ENCODE measurements at places on chromosomes 7 and 10.

DNA sequence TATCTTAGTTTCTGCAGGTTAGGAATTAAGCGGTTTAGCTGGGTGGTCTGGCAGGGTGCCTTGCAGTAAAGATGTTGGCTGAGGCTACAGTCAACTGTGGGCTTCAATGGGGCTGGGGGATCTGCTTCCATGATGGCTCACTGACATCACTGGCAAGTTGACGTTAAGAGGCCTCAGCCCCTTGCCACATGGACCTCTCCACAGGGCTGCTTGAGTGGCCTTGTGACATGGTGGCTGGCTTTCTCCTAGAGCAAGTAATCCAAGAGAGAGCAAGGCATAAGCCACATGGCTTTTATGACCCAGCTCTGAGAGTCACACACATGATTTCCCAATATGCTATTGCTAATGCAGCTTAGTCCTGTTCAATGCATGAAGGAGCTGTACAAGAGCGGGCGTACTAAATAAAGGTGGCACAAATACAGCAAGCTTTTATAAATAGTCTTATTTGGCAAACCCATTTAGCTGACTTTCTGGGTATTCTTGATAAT, 109.1 kb downstream of the SEPTIN7 start:
- no peak for DNase-seq

GRCh38 chr10:120075349-120075748, 182.8 kb downstream of the SEC23IP start:
- DNase-seq, result no peak

GRCh38 chr7:148698007-148698396, 701 bp upstream of the CUL1 start:
- no peak for DNase-seq

GRCh38 chr7:69429911-69430383, 168.3 kb upstream of the AUTS2 start:
- DNase-seq, result no peak

DNA sequence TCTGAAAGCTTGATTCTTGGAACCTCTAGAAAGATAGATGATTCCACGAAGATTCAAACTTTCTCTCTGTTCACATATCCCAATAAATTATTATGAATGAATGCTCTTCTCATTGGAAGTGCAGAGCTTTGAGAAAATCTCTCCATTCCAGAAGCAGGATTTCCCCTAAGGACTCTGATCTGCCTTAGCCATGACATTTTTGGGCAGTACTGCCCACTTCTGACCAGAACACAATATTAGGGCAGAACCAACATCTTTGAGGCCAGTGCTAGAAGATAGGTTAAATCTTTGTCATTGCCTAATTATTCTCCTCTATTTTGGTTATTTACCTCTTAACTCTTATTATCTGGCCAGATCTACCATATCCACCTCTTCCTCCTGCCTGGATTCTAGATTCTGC, 49.9 kb downstream of the ARMC3 start:
- no peak for DNase-seq

DNA sequence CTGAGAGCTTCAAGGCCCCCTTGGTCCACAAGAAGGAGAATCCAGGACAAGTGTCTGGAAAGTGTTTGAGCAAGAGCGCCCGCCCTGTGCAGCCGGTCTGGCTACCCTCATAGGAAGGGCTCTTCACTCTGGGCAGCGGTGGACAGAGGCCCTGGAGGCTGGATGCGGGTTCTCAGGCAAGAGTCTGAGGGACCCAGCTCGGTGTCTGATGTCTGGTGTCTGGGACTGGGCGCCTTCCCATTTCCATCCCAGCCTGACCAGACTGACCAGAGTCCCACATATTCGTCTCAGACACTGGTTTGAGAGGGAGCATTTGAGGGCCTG, 59.8 kb downstream of the HK1 start:
- DNase-seq, result no peak

DNA sequence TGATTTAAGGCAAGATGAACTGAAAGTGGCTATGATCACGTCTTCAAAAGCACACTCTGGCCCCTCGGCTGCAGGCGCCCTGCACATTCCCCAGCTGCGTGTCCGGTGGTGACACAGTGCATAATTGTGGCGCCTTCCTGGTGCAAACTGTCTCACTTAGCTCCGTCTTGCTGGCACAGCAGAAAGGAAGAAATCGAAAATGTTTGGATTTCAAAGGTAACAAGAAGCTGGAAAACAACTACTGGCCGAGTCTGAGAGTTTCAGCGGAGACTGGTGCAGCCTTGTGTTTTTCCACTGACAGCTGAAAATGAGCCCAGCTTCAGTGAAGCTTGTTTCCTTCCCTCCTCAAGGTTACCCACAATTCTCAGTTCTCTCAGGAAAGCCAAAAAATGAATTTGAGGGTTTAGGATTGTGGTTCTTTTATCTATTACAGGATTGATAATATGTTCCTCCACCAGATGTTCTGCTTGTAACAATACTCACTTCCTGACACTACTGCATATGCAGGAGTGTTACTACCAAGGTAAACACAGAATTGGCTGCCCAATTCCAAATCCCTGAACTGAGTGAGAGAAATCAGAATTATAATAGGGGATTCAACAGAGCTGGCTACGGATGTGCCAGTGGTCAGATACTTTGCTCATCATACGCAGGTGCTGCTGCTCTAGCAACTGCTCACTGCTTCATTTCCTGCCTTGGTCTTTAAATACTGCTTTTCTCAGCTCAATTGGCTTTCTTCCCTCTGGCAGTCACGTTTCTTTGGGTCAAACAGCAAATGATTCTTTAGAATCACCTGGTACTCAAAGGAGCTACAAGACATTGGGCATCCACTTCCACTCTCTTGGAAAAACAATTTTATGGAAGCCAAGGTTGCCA, 63.7 kb downstream of the TRUB1 start:
- no peak for DNase-seq

- DNase-seq, result no peak
Observed at GRCh38 chr10:11009471-11010308, 8.0 kb upstream of the CELF2 start.

DNA sequence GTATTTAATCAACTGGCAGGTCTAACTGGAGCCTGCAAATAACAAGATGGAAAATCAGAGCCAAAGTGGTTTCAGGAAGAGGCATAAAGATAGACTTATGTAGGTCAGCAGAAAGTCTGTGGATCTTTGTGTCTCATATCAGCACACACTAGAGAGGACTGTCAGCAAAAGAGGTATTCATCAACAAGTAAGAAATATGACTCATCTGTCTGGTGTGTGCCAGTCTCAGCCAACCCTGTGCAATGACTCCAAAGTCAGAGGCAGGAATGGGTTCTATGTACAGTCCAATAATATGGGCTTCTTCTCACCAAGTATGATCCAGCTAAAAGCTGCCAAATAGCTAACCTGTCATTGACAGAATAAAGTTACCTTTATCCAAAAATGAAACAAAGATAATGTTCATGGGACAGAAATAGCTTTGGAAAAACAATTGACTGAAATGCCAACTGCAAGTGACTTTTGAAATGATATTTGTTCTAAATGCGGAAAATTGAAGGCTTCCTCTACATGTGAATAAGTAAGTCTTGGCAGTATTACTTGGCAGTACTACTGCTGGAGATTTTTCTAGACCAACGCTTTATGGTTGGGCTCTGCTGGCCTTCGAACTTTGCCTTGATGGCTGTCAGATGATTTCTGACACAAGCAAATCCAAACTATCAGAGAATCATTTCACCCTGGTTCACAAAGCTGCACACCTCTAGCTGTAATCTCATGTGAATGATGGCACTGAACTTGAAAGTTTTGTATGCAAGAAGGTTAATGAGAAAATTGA, 272.3 kb upstream of the SEMA3C start:
- DNase-seq, result no peak

DNA sequence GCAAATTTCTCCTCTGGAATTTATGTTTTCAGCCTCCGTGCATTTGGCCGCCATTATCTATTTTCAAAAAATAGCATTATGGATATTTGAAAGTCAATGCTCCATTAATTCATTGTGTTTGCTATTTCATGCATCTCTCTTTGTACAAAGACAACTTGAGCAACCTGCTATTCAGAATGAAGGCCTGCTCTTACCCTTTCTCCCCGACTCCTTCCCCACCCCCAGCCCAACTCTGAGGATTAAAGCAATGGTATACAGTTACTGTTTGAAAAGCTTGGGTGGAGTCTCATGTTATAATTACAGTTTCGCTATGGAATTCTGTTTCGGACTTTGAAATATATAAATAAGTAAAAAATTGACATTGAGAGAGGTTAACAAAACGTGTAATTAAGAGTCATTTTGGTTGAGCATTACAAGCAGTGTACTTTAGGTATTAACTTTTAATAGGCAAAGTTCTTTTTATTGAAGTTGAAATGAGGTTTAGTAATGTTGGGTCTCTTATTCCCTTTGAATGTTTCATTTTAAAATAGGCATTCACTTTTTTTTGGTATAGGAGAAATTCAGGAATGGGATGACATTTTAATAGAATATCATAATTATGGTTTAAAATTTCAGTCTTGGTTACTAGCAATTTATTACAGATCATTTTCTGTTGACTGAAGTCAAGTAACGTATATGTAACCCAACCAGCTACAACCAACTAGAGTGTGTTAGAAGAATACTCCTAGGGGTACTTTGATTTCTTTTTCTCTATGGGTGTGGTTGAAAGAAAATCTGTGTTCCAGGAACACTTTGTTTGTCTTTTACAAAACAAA, 93.1 kb downstream of the ARID5B start:
- no peak for DNase-seq

- peak; percentile 96 for DNase-seq
Observed at GRCh38 chr10:30671026-30671616, 41.6 kb upstream of the LYZL2 start.

DNA sequence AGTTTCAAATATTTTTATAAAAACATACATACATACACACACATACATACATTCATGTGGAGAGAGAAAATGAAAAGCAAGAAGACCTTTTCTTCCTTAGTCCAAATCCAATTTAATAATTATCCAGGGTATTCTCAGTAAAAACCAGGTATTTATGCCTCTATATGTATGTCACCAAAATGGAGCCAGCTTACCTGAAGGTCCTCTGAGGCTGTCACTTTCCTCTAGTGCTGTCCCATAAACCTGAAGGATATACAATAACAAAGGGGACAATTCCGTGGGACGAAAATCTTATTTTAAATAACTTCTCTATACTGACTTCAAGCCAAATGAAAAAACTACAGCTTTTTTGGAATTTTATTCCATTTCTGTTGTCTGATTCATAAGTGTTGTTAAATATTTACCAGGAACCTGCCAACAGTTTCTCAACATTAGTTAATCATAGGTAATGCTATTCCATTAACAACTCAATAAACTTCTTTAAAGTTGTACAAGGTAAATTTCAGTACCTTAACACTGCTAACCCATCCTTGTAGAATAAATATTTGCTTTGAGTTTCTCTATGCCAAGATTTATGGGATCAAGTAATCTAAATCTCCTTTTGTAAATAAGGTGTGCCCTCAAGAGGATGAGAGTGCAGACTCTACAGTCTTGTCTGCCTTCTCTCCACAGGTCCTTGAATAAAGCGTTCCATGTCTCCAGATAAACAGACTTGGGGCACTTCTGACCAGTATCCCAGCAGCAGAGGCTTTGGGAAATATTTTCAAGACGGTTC, 260.3 kb downstream of the AHR start:
- no peak for DNase-seq

- peak; percentile 60 for DNase-seq
Observed at GRCh38 chr7:17123020-17123419, 175.4 kb upstream of the AHR start.

- no peak for DNase-seq
Observed at GRCh38 chr7:35249537-35249907, 4.4 kb downstream of the TBX20 start.

GRCh38 chr10:32148864-32149251, 92.6 kb upstream of the KIF5B start:
- DNase-seq, result no peak

DNA sequence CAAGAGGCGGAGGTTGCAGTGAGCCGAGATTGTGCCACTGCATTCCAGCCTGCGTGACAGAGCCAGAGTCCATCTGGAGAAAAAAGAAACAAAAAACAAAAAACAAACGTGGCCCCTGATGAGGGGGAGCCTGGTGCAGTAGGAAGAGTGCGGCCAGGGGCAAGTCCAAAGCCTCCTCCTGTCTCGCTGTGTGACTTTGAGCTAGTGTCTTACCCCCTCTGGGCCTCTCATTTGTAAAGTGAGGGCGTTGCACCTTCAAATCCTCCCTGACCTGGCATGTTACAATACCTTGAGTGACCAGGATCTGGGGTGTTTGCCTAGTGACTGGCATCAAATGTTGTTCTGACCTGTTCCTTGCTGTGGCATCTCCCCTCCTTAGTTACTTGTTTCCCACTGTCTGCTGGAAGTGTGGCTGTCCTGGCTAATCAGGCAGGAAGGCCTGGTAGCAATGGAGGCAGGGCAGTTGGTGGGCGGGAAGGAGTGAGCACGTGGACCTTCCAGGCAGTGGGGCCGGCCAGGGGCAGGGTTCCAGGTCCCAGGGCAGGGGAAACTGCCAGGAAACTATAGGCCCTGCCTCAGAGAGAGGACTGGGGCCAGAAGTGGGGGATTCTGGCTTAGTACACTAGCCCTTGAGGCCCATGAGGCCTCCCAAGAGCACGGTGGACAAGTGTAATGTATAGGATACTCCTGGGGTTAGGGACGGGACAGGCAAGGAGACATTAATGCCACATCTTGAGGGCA, 24.5 kb upstream of the GOLGA7B start:
- DNase-seq, result no peak

- DNase-seq, result no peak
Observed at GRCh38 chr7:107152011-107152410, 16.8 kb upstream of the HBP1 start.

GRCh38 chr10:68043030-68043429, 32.1 kb downstream of the HERC4 start:
- no peak for DNase-seq

- DNase-seq, result no peak
Observed at GRCh38 chr10:76138286-76138685, 706.9 kb downstream of the LRMDA start.

DNA sequence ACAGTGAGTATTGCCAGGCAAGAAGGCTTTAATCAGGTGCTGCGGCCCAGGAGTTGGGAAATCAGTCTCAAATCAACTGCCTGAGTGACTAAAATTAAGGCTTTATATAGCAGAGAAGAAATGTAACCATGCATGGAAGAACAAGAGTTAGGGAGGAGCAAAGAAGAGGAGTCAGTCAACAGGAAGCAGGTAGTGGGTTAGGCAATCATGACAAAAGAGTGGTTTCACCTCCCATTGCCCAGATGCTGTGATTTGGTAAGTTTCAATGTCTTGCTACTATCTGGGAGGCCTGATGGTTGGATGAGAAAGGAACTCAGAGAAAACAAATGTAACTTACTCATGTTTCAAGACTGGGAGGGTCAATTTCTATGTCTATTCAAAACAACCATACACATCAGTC, 998.3 kb downstream of the GATA3 start:
- no peak for DNase-seq

All from Kasumi-1 (cell line).